Stimulated activated CD4-positive, alpha-beta T cell treated with anti-CD3 and anti-CD28 coated beads, TNF-alpha, amount 100 ng/mL, for 48 hours (primary cell): ENCODE measurements at places on chromosomes 16 and 17.

- no peak for DNase-seq
Observed at GRCh38 chr16:9300252-9300651, 208.8 kb downstream of the HAPSTR1 start.

GRCh38 chr16:70757183-70757582 lies 43.8 kb downstream of the VAC14 start:
- DNase-seq = no peak

GRCh38 chr16:47973552-47973951 lies 182.2 kb downstream of the ABCC12 start:
- no peak for DNase-seq

DNA sequence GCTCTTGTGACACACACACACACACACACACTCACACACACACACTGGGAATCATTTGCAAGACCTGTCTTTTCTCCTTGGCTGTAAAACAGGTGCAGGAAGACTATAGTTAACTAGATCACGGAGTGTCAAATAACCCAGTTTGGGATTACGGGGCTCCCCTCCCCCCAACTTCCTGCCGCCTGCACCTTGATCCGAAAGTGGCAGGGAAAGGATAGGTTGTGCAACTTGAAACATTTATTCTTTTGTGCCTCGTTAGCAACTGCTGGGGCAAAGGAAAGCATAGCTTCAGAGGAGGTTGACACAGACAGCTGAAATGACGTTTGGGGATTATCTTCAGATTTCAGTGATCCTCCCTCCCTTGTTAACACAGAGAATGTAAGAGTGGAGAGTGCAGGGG lies 149.5 kb downstream of the NTN1 start:
- no peak for DNase-seq

DNA sequence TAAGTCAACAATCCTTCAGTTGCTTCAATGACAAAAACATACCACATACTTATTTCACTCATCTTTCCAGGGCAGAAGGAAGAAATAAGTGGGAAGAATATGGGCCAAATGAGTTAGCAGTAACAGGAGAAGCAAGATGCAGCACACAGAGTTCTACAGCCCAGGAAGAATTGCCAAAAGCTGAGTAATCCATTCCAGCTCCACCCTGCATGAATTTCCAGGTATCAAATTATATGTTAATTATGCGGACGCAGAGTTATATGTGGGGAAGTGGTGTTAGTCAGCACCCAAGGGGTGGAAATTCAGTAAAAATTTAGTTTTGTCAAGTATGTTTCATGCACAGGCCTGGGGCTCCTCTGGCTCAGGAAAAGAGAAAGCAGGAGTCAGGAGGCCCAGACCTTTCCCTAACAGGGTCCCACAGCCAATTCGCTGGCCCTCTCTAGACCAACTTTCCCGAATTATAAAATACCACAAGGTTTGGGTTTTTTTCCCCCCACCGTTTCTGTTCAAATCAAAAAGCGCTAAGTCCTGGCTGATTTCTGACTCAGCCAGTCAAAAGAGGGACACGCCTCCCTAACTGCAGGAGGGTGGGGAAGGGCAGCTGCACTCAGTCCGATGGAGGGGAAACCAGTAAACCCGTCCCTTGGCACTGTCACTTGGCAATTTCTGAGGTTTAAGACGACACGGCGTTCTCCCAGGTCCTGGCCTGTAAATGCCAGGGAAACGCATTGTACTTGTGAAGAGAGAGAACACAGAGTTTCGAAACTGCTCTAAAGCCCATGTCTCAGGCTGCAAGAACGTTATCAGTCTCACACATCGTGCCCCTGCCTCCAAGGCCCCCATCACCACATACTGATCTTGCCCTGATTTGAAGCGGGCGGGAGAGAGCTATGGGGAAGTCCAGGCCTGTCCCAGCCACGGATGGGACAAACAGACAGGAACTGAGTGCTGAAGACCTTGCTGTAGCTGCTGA lies 58.1 kb downstream of the ZFHX3 start:
- DNase-seq = no peak

- no peak for DNase-seq
Observed at GRCh38 chr16:81939164-81940056, 71.9 kb downstream of the SDR42E1 start.

- DNase-seq = no peak
Observed at GRCh38 chr17:42475835-42476234, 17.2 kb downstream of the ATP6V0A1 start.

GRCh38 chr17:34633351-34633750 lies 54.0 kb downstream of the TMEM132E start:
- no peak for DNase-seq

DNA sequence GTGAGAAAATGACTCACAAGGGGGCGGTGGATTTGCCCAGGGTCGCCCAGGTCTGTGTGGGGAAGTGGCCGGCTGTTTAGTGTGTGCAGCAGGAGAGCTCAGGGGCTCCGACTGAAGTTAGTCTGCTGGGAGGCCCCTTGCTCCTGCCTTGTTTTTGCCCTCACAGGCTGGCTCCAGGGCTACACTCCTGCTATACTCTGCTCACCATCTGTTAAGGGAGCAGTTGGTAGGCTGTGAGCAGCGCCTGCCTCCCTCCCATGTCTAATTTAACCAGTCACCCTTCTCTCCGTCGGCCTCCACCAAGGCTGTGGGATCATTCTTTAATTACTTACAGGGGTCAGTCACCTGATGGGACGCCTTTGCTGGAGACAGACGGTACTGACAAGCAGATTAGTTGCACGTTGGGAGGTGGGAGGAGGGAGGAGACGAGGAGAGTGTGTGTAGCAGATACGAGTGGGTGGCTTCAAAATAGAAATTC lies 35.5 kb downstream of the KSR1 start:
- DNase-seq = no peak

DNA sequence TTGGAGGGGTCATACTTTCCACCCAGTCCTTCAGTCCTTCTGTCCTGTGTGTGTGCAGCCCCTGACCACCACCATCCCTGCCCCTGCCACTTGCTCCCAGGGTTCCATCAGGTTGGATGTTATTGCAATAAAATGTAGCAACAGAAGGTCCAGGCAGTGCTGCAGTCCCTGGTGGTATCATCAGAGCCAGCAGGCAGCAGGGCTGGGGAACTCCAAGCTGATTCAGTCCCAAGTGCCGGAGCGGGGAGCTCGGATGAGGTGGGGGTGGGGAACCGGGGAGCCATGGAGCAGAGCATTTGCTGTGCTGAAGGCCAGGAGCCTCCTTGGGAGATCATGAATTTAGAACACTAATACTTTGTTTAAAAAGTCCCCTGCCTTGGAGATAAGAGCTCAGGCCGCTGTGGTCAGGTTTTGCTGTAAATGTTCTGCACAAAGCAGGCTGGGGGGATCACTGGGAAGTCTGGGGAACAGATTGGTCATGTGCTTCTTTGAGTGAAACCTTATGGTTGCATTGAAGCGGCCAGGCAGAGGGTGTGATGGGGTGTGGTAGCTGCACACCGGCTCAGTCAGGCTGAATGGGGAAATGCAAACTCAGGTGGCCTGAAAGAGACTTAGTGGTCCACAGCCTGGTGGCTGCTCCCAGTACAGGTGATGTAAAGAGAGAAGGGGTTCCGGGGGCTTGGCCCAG lies 225.9 kb downstream of the SEC14L1 start:
- no peak for DNase-seq

GRCh38 chr16:78122774-78123315 lies 23.4 kb downstream of the WWOX start:
- no peak for DNase-seq
